ENCODE measurements at places on chromosomes 4 and X.

- DNase-seq: no peak
Observed at GRCh38 chr4:146261041-146261440, 46.7 kb downstream of the REELD1 start.

DNA sequence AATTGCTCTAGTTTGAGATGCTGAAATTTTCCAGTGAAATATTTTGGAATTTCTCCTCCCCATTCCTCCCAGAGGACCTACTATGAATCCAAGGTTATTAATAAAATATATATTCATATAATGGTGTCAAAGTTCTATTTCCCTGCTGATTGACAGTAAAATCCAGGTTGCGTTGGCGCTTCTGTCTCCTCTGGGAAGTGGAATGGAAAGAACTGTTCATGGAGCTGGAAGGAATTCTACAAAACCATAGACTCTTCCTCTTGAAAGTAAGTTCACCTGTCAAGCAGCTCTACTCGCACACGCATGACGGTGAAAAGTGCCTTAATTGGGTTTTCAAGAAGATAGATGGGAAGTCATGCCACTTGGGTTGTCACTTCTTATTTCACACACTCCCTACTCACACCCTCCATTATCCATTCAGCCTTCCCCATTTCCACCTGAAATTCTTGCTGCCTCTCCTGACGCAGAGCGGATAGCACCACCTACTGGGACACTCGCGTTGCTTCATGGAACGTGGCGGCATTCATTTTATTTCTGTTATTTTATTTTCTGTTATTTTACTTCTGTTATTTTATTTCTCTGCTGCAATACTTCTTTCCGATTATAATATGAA is 351.6 kb downstream of the NLGN4X start:
- no peak for DNase-seq

DNA sequence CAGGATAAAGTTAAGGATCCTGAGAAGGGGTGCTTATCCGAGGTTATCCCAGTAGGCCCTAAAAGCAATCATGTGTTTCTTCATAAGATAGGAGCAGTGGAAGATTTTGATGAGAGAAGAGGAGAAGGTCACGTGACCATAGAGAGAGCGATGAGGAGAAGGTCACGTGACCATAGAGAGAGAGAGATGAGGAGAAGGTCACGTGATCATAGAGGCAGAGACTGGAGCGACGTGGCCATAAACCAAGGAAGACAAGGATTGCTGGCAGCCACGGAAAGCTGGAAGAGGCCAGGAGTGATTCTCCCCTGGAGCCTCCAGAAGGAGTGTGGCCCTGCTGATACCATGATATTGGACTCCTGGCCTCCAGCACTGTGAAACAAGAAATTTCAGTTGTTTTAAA is 38.4 kb upstream of the ZNF518B start:
- DNase-seq: no peak

DNA sequence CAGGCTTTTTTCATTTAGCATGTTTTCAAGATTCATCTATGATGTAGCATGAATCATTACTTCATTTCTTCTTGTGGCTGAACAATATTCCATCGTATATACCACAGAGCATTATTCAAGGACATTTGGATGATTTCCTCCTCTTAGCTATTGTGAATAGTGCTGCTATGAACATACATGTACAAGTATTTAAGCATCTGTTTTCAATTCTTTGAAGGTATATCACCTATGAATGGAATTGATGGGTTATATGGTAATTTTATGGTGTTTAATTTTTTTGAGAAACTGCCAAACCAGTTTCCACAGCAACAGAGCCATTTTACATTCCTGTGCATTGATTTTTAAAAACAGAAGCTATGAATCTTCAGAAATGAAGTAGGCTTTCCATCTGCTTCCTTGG is 36.1 kb upstream of the WDR19 start:
- no peak for DNase-seq

- no peak for DNase-seq
Observed at GRCh38 chr4:40379248-40379647, 44.1 kb downstream of the CHRNA9 start.

DNA sequence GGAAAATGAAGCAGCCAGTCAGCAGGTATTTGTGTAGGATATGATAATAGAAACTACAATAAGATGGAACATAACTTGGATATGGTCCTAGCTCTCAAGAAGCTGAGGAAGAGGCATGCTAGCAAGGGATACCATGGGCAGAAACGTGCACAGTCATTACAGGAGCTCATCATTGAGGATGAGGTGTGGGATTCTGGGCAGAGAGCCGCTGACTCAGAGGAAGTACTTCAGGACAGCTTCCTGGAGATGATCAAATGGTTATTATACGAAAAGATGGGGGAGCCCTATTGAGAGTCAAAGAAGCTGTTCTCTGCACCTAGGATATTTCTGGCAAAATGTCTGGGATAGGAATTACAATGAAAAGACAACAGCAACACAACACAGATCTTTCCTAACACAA is 116.0 kb upstream of the PDE5A start:
- DNase-seq: no peak

- no peak for DNase-seq
Observed at GRCh38 chr4:164514765-164515164, 239.2 kb upstream of the SMIM31 start.
